ENCODE measurements at places on chromosomes 4 and X. TPM values are rescaled to one million over a fixed set of nuclear protein-coding genes. Genes with fewer than 3 reads are reported as not detected.

FATE1 gene
- not detected for total RNA-seq

TMEM154 gene
- total RNA-seq, result 3.1 TPM

MAGEE1 gene
- total RNA-seq, result 0.68 TPM

ADH1C gene
- total RNA-seq, result not detected

MAGEA8 gene
- not detected for total RNA-seq

UGT2B28 gene
- total RNA-seq, result not detected

PPEF2 gene
- total RNA-seq, result not detected

UBA1 gene
- total RNA-seq, result 194 TPM

PABPC5 gene
- total RNA-seq, result 2.0 TPM

SSX2B gene
- not detected for total RNA-seq

TMSB15A gene
- not detected for total RNA-seq

TLR2 gene
- 0.51 TPM for total RNA-seq

GAGE12E gene
- total RNA-seq, result not detected

MAP3K15 gene
- 0.17 TPM for total RNA-seq

PDE5A gene
- 1.7 TPM for total RNA-seq

RAB39B gene
- total RNA-seq, result 0.14 TPM

PPARGC1A gene
- total RNA-seq, result 1.5 TPM

MAGEA2 gene
- total RNA-seq, result not detected
